HFFc6 (cell line): ENCODE measurements at places on chromosomes 5 and 9.
A peak's percentile ranks its signal among the peaks of the same experiment; 100 is the strongest.

DNA sequence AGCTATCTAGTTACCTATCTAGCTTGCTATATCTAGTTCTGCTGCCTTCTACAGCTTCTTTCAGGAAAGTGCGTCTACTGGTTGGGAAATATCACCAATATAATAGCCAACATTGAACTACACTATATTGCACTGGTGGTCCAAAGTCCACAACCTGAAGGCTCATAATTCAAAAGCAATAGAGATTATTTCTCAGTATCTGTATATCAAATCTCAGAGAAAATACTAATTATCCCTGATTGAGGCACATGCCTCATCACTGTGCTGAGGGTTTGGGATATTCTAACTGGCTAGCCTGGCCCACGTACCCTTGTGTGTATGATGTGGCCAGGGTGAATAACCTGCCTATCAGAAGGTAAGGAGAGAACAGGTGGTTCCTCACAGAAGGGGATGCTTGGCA, 53.8 kb downstream of the SH3RF2 start:
- peaks cover 15% of the 10 kb centered on the region for H3K4me1 ChIP-seq
- peaks cover 22% of the 10 kb centered on the region for H3K27me3 ChIP-seq
- H3K27ac ChIP-seq: no peak overlapping the region
- no peak for DNase-seq
- H3K4me3 ChIP-seq: no peak overlapping the region

DNA sequence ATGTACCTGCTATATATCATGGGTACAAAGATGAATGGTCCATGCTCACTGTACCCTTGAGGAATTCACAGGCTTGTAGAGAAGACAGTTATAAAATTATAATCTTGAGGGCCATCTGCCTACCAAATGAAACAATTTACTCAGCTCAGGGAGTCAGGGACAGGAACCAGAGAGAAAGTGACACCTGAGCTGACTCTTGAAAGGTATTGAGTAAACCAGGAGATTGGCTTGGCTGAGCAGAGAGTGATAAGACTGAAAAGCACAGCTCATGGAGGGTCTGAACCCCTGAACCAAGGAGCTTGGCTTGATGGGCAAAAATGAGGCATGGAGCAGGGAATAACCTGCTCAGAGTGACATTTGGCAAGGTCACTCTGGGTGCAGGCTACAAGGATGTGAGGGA, 147.3 kb downstream of the FAM114A2 start:
- no peak overlapping the region for H3K27ac ChIP-seq
- H3K36me3 ChIP-seq: no peaks in the 10 kb centered on the region
- DNase-seq: no peak
- no peaks in the 10 kb centered on the region for H3K27me3 ChIP-seq

GRCh38 chr9:128296340-128297220, 20.5 kb downstream of the SWI5 start:
- no peak overlapping the region for H3K4me3 ChIP-seq
- DNase-seq: no peak
- no peaks in the 10 kb centered on the region for H3K36me3 ChIP-seq
- peak overlapping the region; percentile 20; the same call in 1 of the 2 replicates for H3K27ac ChIP-seq
- peaks cover 5% of the 10 kb centered on the region; the same call in 1 of the 2 replicates for H3K27me3 ChIP-seq

DNA sequence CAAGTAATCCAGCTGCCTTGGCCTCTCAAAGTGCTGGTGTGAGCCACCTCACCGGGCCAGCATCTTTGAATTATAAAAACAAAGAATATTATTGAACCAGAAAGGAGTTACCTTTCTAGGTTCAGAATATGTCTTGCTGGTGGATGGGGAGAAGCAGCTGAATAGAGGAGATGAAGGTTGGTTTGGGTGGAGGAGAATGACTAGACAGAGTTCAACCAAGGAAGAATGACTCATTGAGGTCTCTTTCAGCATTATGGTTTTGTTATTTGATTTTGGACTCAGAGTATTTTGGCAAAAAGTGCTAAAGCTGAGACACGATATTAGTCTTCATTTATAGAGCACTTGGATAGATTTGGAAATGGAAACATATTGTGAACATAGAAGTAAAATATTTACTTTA, 75.2 kb upstream of the MPDZ start:
- no peak overlapping the region for H3K4me3 ChIP-seq
- no peak for DNase-seq
- H3K27ac ChIP-seq: no peak overlapping the region
- no peaks in the 10 kb centered on the region for H3K36me3 ChIP-seq

GRCh38 chr5:116144103-116144502, 59.3 kb downstream of the COMMD10 start:
- H3K27me3 ChIP-seq: no peaks in the 10 kb centered on the region
- DNase-seq: peak; percentile 19
- H3K4me3 ChIP-seq: no peak overlapping the region
- no peak overlapping the region for H3K27ac ChIP-seq
- H3K4me1 ChIP-seq: no peaks in the 10 kb centered on the region

DNA sequence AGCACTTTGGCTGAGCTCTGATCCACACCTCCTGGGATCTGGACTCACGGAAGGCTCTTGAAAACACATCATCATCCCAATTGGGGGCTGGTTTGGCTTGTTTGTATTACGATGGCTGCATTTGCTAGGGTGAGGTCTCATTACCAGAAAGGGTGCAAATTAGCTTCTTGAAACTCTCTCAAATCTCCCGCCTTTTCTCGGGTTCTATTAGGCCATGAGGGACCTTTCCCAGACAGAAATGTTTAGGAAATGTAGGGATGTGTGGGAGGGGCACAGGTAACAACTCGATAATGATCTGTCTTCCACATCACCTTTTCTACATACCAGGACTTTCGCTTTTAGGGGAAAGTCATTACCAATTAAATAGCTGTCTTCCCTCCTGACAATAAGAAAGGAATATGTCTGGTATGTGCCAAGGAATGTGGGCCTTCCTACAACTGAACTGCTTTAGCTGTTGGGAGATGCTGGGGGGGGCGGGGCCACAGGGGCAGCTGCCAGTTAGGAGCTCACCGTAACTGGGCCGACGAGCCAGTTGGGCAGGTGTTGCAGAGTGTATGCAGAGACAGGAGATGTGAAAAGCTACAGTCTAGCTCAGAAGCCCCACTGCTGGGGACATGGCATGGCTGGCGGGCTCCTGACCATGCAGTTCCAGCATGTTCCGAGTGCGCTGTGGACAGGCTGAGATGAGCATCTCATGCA, 71.2 kb downstream of the AK8 start:
- H3K4me3 ChIP-seq: no peak overlapping the region
- DNase-seq: no peak
- no peaks in the 10 kb centered on the region for H3K36me3 ChIP-seq
- peaks cover 4% of the 10 kb centered on the region; the same call in 1 of the 2 replicates for H3K4me1 ChIP-seq
- H3K27ac ChIP-seq: no peak overlapping the region

DNA sequence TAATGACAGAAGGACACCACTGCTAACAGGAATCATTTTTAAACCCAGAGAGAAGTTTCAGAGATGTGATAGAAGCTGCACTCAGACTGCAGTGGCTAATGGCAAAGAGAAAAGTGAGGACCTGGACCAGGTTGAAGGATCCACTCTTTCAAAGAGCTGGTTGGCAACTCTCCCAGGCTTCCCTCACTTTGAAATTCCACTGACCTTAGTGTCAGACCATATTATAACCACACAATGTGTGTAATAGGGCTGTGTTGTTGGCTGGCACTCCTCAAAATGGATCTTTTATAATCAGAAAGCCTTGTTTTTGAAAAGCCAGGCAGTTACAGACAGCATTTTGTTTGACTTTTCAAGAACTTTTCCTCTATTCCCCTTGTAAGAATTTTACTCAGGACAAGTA, 280.7 kb downstream of the PRELID2 start:
- H3K4me1 ChIP-seq: peaks cover 52% of the 10 kb centered on the region
- peak overlapping the region; percentile 61 for H3K27ac ChIP-seq
- peaks cover 11% of the 10 kb centered on the region; the same call in 1 of the 2 replicates for H3K36me3 ChIP-seq
- H3K27me3 ChIP-seq: peaks cover 2% of the 10 kb centered on the region; the same call in 1 of the 2 replicates
- DNase-seq: peak; percentile 68

GRCh38 chr5:157038568-157039187, 20.2 kb downstream of the HAVCR1 start:
- no peak overlapping the region for H3K4me3 ChIP-seq
- no peak overlapping the region for H3K27ac ChIP-seq
- H3K4me1 ChIP-seq: no peaks in the 10 kb centered on the region

DNA sequence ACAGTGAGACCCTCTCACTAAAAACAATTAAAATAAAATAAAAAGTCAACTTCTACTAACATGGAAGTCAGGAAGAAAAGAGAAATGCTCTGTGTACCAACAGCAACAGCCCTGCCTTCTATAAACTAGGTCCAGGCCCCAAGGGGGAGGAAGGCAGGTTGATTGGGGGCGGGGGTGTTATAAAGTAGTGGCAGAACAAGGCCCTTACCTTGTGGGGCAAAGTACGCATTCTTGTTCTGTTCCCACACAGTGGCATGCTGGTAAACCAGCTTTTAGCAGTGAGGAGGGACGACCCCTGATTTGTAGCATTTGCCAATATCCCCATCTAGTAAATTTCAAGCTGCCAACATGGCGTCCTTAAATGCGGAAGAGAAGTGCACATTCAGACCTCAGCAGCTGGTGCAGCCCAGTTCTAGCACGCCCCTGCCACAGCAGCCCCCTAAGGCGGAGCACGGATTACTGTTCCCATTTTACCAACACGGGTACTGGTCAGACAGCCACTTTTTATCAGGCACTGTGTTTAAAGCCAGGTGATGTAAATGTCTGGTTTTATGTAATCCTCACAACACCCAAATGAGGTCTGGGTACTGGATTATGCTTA, 69.5 kb downstream of the GTF3C4 start:
- no peak overlapping the region for H3K27ac ChIP-seq
- H3K4me1 ChIP-seq: no peaks in the 10 kb centered on the region
- no peak for DNase-seq
- no peak overlapping the region for H3K4me3 ChIP-seq

GRCh38 chr5:150778517-150779396, at the start of gene SMIM3:
SMIM3 (plus strand) TSS chr5:150778757; CDS start chr5:150795441, 16,684 bp downstream.
- no peaks in the 10 kb centered on the region for H3K36me3 ChIP-seq
- H3K27ac ChIP-seq: peak within 1 kb of the TSS; percentile 95
- H3K27me3 ChIP-seq: no peaks in the 10 kb centered on the region; the same call in 1 of the 2 replicates
- peak; percentile 57 for DNase-seq
- peak within 1 kb of the TSS; percentile 100 for H3K4me3 ChIP-seq
- H3K4me1 ChIP-seq: peaks cover 77% of the 10 kb centered on the region

DNA sequence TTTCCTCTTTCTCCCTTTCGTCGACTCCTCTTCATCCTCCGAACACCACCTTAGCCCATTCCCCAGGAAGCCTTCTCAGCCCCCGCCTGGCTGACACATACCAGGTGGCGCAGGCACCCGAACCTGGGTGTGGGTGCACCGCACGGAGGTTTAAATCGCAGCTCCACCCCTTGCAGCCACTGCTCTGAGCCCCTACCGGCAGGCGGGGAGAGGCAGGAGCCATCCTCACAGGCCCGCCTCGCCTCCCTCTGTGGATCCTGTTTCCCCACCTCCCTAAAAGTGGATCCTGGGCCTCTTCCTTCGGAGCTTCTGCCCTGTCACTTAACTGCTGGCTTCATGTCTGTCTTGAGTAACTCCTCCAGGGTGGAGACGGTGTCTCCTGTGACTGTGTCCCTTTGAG, 110.7 kb downstream of the OLFM1 start:
- H3K4me1 ChIP-seq: no peaks in the 10 kb centered on the region
- H3K36me3 ChIP-seq: peaks cover 10% of the 10 kb centered on the region
- no peak overlapping the region for H3K4me3 ChIP-seq
- H3K27ac ChIP-seq: no peak overlapping the region
- no peak for DNase-seq
- H3K27me3 ChIP-seq: peaks cover 7% of the 10 kb centered on the region

GRCh38 chr5:90909940-90910339, 351.3 kb downstream of the ADGRV1 start:
- H3K4me1 ChIP-seq: no peaks in the 10 kb centered on the region
- no peaks in the 10 kb centered on the region for H3K36me3 ChIP-seq
- peaks cover 4% of the 10 kb centered on the region; the same call in 1 of the 2 replicates for H3K27me3 ChIP-seq

- no peaks in the 10 kb centered on the region for H3K4me1 ChIP-seq
- no peak overlapping the region for H3K4me3 ChIP-seq
- no peaks in the 10 kb centered on the region for H3K36me3 ChIP-seq
These were observed 117.8 kb upstream of the PTCH1 start for GRCh38 chr9:95634536-95634935.

- H3K27me3 ChIP-seq: no peaks in the 10 kb centered on the region
- H3K36me3 ChIP-seq: peaks cover 5% of the 10 kb centered on the region
- peaks cover 84% of the 10 kb centered on the region for H3K4me1 ChIP-seq
- peak overlapping the region; percentile 70 for H3K4me3 ChIP-seq
These were observed 22.3 kb downstream of the PSMB7 start for GRCh38 chr9:124392871-124393460.

GRCh38 chr5:55173687-55174230, 782 bp upstream of the CDC20B start:
- peak overlapping the region; percentile 15; the same call in 1 of the 2 replicates for H3K27ac ChIP-seq
- H3K36me3 ChIP-seq: no peaks in the 10 kb centered on the region
- no peak for DNase-seq

DNA sequence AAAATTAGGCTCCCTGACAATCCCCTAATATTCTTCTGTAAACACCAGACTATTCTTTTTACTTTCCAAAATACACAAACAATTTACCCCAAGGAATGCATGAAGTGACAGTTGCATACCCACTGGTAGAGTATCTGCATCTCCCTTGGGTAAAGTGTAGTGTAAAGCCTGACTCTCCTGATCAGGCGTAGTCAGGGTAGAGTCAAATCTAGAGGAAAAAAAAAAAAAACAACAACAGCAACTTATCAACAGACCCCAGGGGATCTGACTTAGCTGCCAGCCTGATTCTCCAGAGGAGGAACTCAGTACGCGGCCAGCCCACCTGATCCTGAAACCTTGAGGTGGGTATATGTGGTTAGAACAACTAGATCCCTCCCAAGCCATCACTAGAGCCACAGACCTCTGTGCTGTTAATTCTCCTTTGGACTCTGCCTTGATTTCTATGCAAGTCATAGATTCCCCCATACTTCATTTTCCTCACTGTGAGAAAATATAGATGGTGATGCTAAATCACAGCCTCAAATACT, 61.0 kb downstream of the ZNF608 start:
- no peak overlapping the region for H3K27ac ChIP-seq
- H3K27me3 ChIP-seq: peaks cover 4% of the 10 kb centered on the region; the same call in 1 of the 2 replicates
- DNase-seq: no peak
- H3K4me1 ChIP-seq: peaks cover 41% of the 10 kb centered on the region

DNA sequence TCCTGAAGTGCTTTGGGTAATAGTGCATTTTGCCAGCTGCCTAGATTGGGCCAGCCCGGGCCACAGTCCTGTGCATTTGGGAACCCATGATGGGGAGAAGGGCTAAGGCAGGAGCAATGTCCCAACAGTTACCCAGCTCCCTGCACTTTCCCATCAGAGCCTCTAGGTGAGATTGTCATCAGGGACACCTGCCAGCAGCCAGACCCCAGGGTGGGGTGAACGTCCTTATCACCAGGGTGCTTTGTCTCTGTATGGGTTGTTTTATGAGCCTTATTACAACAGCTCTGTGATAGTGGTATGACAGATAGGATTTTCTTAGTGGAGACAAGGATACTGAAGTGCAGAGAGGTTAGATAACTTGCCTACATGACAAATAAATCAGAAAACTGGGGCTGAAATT, 365.7 kb downstream of the OSTF1 start:
- no peak for DNase-seq
- no peaks in the 10 kb centered on the region for H3K4me1 ChIP-seq
- no peaks in the 10 kb centered on the region for H3K36me3 ChIP-seq
